ENCODE measurements at places on chromosomes 3 and 15.

DNA sequence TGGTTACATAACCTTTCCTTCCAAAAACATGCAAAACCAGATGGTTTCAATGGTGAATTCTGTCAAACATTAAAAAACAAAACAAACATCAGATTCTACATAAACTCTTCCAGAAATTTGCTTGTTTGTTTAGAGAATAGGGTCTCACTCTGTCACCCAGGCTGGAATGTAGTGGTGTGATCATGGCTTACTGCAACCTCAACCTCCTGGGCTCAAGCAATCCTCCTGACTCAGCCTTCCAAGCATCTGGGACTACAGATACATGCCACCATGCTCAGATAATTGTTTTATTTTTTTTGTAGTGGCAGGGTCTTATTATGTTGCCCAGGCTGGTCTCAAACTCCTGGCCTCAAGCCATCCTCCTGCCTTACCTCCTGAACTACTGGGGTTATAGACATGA is 36.1 kb downstream of the FBXL2 start:
- no peak for DNase-seq

DNA sequence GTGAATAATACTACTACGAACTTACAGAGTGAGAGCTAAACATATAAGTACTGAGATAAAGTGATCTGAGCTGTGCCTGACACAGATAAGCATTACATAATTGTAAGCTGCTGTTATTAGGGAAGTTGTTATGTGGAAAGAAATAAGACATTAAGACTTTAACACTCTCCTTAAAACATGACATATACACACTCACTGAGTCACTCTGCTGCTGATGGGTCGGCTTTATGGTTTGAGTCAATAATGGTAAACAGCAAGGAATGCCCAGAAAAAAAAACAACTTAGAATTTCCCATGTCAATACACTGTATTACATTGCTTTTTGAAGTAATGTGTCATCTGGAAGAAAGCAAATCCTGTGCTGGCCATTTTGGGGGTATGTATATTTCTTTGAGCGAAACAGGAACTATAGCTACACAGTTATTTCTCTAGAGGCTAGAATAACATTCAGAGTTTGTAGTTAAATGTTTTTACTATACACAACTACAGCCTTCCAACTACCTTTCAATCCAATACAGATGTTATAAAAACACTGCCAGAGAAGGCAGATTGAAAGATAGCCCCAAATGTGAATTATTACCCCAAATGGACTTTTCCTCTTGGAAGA is 22.8 kb upstream of the SPRED1 start:
- no peak for DNase-seq

DNA sequence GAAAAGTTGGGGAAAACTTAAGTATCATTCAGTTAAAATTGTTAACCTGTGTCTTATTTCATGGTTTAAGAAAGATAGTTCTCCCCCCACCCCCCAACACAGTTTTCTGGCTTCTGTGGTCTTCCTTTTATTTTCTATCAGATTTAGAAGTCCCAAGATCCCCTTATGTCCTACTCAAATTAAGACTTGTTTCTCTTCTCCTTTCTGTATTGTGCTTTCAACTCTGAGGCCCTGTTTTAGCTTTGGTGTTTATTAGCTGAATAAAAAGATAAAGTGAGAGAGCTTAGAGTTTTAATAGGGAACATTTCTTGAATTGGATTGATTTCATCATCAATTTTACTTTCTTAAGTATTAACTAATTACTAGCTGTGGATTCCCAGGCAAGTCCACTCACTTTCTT is 62.6 kb downstream of the AKAP13 start:
- DNase-seq = no peak

- DNase-seq = no peak
These were observed 62.7 kb downstream of the SLMAP start for GRCh38 chr3:57818772-57819171.

All from D721Med (cell line).